ENCODE measurements at places on chromosomes 12 and 14. TPM values are rescaled to one million over a fixed set of nuclear protein-coding genes. Genes with fewer than 3 reads are reported as not detected.

Gene LPCAT3
- total RNA-seq, result 18.3 TPM

- DNase-seq, result peak; percentile 66
Observed at GRCh38 chr12:109888179-109889020, 8.1 kb upstream of the GLTP start.

DNA sequence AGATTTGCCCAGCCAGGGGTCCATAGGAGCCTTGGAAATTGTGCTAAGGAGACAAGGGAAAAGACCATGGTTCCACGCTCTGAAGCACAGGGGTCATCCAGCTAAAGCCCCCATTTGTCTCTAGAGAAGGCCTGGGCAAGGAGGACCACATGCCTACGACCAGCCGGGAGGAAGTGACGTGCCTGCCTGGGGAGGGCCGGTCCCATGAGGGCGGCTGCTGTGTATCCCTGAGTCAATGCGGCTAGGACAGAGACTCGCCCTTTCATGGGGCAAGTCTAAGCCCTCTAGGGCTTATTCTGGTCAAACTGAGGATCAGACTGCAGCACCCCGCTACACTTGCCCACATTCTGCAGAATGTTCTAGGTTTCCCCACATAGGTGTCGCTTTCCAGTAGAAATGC is 20.6 kb upstream of the RIN3 start:
- DNase-seq, result no peak

DNA sequence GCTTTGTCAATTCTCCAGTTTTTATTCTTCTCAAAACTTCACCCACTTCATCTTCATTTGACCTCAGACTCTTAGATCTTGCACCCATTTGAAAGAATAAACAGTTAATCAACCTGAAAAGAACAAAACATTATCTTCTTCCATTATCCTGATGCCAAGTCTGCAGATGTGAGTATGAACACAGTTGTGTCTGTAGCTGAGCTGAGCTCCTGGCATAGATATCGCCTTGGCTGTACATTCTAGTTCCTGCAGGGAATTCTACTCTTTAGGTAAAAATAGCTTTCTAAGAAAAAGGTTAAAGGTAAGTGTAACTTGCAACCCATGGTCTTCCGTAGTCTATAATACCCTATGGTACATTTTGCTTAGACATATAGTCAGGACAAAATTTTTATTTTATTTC is 169.7 kb downstream of the KCNA5 start:
- no peak for DNase-seq

GRCh38 chr12:49288412-49288853 is 6.5 kb upstream of the PRPH start:
- DNase-seq, result peak; percentile 80

DNA sequence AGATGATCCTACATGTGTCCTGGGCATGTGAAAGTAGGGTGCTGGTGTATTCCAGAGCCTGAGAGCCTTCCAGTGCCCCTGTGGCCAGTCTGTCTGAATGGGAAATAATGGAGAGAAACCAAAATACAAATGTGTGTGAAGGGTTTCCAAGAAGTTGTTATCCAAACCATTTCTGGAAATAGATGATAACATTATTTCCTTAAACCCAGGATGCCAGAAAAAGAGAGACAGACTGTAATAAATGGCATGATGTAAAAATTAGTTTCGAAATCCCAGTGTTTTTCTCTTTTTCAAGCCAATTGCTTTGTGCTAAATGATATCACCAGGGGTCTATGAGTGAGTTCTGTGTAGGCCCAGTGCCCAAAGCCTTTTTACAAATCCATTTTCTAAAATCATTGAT is 175.3 kb downstream of the PHLDA1 start:
- no peak for DNase-seq

Gene CLEC4D
- total RNA-seq, result not detected

DNA sequence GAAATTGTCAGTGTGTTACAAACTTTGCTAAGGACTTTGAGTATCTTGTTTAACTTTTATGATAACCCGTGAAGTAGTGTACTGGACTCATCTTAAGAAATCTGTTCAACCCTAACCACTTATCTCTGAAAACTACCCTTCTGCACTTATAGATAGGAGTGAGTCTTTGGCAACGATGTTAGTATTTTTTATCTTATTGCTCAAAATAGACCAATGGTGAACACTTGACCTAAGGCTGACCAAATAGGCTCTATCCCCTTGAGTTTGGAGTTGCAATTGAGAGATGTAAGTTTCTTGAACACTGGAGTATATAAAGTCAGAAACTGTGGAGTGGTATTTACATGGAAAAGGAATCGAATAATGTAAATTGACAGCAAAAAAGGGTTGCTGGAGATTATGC is 786.1 kb downstream of the TMTC2 start:
- no peak for DNase-seq

DNA sequence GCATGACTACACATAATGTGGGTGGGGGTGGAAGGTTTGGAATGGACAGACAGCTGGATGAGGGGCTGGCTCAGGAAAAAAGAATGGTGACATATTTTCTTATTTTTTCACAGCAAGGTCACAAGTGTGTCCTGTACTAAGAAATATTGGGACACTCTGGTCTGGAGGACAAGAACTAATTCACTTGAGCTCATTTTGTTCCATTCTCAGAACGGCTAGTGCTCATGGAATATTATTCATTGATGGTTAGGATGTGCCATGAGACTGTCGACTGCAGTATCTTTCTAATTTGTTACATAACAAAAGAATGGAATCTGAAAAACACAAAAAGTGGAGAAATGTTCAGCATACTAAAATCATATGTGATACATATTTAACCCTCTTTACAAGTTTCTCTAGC is 149.5 kb downstream of the BMP4 start:
- DNase-seq, result no peak

All from activated CD4-positive, alpha-beta memory T cell treated with anti-CD3 and anti-CD28 coated beads for 36 hours (primary cell).